ENCODE measurements at places on chromosomes 12 and 14. TPM values are rescaled to one million over a fixed set of nuclear protein-coding genes. Genes with fewer than 3 reads are reported as not detected.

ESPL1 gene
- 0.29 TPM for polyA plus RNA-seq

CFL2 gene
- polyA plus RNA-seq: 154 TPM

CFAP54 gene
- 0.07 TPM for polyA plus RNA-seq

PAPLN gene
- polyA plus RNA-seq: 0.64 TPM

HOXC10 gene
- not detected for polyA plus RNA-seq

RNASE2 gene
- 4.4 TPM for polyA plus RNA-seq

SARNP gene
- polyA plus RNA-seq: 90.3 TPM

AP4S1 gene
- polyA plus RNA-seq: 6.2 TPM

RIMBP2 gene
- not detected for polyA plus RNA-seq

PTPRR gene
- polyA plus RNA-seq: 0.62 TPM

DNA sequence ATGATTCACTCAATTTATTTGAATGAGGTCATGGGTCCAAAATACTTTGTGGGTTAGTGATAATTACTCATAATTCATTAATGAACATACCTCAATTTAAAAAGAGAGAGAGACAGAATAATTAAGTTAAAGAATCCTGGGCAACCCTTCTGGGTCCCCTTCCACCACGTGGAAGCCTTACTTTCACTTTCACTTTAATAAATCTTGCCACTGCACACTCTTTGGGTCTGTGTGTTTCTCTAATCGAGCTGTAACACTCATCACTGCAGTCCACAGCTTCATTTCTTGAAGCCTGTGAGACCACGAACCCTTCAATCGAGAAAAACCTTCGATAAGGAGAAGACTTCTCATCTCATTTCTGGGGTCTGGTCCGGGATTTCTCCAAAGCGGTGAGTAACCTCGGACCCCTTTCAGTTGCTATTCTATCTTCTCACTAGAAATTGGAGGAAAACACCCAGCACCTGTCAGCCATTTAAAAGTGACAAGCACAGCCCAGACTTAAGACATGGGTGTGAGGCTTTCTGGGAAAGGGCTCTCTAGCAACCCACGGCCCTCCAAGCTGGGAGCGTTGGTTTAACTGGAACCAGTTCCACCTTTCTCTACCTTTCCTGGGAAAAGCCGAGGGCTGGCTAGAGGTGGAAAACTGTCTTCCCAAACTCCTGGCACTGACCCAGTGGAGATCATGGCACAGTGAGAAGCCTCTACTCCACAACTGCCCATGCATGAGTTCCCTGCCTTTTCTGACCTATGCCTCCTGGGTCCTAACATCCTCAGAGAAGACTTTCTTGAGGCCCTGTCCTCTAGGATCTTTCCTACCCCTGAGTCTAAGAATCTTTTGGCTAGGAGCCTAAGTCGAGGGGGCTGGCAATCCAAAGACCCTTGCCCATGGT lies 148.8 kb upstream of the ATF7IP start:
- DNase-seq: no peak

GRCh38 chr14:51744372-51745130 lies 92.8 kb downstream of the FRMD6 start:
- no peak for DNase-seq

DNA sequence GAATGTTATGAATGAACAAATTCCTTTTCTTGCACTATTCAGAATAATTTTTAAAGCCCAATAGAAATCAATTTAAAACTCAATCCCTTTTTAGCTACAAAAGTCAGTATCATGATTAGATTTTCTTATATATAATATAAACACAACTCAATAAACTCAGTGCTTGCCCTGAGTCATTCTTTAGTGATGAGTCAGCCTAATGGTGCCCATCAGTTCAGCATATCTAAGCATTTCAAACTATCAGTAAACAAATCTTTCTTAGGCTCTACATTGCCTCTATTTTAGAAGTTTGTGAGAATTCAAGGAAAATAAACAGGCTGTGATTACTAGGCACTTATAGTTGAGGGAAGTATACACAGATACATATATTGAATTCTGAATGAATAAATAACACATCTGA lies 179.6 kb downstream of the NELL2 start:
- no peak for DNase-seq

DNA sequence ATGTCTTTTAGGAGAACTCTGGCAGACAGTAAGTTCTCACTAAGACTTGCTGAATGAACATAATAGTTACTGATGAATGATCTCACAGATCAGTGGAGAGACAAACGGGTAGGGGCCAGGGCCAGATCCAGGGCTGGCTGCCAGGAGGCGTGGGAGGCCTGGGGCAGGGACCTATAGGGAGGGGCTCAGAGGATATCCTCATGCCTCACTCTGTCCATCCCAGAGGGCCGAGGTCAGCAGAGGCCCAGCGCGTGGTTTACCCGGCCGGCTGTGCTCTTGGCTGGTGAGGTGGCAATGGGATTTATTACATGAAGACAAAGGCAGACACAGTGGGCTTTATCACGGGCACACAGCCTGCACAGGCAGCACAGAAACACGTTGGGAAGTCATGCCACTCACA lies 85.4 kb downstream of the CHGA start:
- no peak for DNase-seq

GRCh38 chr12:109693653-109694600 lies 19.7 kb upstream of the FAM222A start:
- no peak for DNase-seq

- DNase-seq: no peak
Measured at GRCh38 chr14:90458536-90458935, 61.7 kb downstream of the CALM1 start.

- no peak for DNase-seq
Measured at GRCh38 chr12:125650587-125650986, 585.4 kb downstream of the AACS start.

DNA sequence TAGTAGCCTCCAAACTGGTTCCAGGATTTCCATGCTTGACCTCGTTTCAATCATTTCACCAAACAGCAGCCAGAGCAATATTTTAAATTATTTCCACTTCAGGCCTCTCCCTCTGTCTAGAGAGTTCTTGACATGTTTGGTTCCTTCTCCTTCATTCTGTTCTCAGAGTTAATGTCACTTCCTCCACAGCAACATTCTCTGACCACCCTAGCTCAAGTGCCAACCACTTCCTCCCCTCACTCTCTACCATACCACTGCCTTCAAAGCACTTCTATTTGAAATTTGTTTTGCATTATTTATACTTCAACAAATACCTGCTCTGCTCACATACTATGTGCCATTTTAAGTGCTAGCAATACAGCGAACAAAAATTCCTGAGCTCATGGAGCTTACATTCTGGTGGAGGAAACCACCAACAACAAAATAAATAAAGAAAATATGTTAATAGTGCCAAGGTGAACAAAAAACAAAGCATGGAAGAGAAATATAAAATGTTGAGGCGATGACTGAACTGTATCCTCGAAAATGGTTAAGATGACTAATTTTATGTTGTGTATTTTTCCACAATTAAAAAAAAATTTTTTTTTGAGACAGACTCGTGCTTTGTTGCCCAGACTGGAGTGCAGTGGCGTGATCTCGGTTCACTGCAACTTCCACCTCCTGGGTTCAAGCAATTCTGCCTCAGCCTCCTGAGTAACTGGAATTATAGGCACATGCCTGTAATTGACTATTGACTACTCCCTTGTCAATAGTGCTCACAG lies 17.3 kb downstream of the BAZ1A start:
- no peak for DNase-seq

DNA sequence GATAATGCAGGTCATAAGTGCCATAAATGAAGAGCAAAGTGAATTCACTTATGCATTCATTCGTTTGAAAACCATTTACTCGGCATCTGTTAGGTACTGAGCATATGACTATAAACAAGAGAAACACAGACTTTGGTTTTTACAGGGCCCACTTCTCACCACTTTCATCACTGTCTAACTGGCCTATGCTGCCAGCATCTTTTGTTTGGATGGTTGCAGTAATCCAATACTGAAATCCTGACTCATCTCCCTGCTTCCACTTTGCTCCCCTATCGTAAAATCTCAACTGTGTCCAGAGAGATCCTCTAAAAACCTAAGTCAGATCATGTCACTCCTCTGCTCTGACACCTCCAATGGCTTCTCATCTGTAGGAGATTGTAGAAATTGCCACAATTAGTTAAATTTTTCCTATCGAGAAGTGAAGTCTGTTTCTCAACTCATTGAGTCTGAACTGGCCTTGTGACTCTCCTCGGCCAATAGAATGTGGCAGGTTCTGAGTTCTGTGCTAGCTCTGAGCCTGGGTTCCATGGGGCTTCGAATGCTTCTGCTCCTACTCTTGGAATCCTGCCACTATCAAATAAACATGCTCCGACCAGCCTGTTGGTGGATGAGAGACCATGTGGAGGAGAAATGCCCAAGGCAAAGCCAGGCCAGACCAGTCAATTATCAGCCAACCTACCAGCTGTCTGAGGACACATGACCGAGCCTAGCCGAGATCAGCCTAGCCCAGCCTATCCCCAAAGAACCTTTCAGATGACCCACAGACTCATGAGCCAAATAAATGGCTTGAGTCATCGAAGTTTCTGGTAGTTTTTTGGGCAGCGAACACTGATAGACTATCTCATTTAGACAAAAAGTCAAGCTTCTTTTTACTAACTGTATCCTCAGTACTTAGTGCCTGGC lies 2.2 kb upstream of the BATF start:
- no peak for DNase-seq

DNA sequence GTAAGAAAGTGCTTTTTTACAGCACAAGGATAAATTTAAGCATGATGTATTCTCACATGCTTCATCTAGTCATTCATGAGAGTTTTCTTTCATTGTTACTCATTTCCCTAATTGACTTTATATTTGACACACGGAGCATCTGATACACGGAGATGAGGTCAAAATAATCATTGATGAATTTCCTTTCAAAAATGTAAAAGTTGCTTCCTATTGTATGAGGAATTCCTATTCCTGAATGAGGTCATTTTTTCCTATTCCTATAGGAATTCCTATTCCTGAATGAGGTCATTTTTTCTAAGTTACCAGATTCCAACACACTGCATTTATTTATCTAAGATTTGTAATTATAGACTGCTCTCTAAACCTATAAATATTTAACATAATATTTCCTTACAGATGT lies 316.7 kb upstream of the KITLG start:
- no peak for DNase-seq

DNA sequence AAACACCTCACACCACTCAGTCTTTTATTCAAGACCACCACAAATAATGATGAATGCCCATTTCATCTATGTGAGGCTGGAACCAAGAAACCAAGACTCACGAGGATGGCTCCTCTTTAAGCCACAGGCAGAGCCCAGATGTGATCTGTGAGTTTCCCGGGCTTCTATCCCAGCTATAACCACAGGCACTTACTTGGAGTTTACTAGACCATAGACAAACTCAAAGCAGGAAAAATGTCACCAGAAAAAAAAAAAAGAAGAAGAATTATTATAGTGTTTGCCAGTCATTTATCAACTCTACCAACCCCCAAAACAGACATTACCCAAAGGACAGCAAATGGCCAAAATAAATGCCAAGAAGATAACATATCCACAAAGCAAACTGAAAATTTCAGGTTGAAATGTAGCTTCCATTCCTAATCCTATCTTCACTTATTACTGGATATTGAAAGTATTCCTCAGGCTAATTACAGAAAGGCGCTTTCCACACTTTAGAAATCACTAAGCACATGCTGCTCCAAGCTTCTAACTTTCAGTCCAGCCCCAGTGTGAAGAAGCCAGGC lies 44.7 kb downstream of the ZFYVE1 start:
- no peak for DNase-seq

- no peak for DNase-seq
Measured at GRCh38 chr12:82533341-82533740, 153.4 kb upstream of the TMTC2 start.

DNA sequence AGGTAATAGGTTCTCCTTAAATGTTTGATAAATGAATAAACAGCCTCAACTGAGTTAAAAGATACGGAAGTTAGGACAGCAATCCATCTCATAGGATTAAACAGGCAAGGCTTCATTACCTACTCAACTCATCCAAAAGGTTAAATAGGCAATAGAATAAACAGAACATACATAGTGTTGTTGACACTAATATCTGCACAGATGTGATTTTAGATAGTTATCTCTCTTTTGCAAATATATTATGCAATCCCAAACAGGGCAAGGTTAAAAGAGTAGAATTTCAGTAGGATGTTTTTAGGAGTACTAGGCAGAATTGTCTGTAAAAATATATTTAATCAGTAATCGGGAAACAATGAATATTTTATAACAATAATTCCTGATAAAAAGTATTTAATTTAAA lies 276.3 kb downstream of the CPNE8 start:
- DNase-seq: no peak

DNA sequence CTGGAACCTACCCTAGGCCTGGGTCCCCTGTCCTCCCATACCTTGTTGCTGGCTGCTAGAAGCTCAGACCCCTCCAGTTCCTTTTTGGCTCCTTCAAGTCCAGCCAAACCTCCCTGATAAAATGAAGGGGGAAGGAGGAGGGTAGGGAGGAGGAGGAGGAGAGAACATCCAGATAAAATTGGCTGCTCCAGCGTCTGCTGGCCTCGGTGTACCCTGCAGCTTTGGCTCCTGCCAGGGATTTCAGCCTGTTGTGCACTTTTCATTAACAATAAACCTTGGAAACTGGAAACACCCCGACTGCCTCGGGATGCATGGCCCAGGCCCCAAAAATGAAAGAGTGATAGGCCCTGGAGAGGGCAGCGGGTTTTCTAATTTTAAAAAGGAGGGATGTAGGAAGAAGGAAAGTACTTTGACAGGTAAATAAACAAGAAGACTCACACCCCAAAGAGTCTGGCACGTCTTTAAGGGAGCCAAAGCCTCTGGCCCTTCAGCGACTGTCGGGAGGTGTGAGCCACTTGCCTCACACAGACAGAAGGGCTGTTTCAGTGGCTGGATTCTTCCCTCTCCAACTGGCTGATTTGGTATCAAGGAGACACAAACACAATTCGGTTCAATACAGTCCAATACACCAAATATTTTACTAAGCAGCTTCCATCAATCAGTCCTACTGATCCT lies 49.8 kb downstream of the NUAK1 start:
- no peak for DNase-seq

- DNase-seq: no peak
Measured at GRCh38 chr12:88417531-88417930, 162.7 kb downstream of the KITLG start.

DNA sequence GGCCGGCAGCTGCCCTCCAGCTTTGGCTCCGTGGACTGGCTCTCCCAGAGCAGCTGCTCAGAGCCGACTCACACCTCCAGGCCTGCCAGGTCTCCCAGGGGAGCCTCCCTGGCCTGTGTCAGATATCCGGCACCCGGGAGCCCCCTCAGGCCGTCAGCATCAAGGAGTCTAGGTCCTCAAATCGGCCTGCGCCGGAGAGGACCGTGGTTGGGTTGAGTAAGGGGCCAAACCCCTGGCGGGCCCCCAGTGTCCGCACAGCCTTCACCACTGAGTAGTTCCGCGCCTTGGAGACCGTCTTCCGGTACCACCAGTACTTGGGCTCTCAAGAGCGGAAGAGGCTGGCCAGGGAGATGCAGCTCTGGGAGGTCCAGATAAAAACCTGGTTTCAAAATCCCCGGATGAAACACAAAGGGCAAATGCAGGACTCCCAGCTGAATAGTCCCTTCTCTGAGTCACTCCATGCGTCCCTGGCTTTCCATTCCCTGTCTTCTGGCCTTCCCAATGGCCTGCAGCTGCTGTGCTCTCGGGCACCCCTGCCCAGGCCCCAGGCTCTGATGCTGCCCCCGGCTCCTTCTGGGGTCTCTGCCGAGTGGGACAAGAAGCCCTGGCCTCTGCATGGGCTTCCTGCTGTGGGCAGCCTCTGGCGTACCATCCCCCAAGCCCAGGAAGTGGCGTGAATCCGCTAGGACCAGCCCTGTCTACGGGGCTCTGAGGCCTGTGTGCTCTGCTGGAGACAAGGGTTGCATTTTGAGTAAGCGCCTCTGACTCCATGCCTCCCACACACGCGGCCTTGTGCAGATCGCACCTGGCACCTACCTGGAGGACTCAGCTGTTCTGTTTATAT lies 245.1 kb upstream of the ATXN7L3B start:
- DNase-seq: no peak

Measured in heart right ventricle (tissue), 16 donors.